T-helper 2 cell (primary cell): ENCODE measurements at places on chromosomes 6 and 20.

GRCh38 chr6:2047855-2048254 lies 197.6 kb downstream of the GMDS start:
- no peak for DNase-seq

GRCh38 chr6:46730921-46731461 lies 4.2 kb downstream of the PLA2G7 start:
- DNase-seq, result no peak

DNA sequence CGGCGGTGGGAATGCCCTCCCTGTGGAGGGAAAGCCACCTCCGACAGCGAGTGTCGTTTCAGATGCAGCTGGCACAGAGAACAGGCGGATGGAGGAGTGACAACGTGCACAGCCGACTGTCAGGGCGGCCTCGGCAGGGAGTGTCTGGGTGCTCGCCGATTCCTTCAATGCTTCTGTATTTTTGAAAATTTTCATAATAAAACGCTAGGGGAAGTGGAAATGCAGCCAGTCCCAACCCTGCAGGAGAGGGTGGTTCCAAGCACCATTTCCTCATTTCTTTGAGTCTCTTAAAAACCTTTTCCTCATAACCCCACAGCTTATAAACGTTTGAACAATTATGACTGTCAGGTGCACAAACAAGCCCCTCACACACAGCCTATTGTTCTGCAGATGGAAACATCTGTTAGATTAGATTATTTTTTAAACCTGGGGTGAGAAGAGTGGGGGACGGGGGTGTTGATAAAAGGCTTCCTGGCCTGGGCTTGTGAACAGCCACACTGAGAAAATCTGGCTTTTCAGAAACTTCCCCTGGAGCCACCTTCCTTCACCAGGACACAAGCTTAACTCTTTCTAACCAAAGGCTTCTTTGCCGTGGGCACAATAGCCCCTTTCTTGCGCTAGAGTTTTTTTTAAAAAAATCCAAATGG lies 228.9 kb downstream of the ANKRD60 start:
- DNase-seq, result no peak

DNA sequence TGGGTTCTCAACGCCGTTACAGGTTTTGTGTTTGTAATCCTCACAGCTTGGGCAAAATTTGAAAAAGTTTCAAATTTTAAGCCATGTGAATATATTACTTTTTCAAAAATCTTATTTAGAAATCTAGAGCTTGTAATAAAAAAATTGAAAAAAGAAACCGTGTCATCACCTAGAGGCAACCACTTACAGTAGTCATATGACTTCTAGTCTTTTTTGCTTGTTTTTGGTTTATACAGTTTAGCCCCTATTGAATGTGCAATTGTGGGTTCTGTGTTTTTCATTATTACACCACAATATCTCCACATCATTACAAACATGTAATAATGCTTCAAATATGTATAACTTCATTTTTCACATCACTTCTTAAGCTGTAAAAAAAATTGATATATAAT lies 888 bp downstream of the DYNLRB1 start:
- DNase-seq, result peak; percentile 56

DNA sequence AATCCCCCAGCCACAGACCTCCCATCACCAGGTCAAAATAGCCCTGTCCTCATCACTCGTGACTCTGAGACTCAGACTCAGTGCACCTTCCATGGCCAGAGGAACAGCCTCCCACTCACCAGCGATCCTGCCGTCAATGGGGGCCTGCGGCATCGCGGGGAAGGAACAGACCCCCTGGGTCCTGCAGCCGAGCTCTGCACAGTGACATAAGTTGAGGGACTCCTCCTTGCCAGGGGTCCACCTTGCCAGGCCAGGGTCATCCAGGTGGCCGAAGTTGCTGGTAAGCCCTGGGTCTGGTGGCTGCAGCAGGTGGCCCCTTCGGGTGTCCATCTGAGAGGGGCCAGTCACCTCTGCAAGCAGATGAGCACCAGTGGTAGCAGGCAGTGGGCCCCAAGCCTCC lies 16.3 kb downstream of the ETV7 start:
- no peak for DNase-seq

DNA sequence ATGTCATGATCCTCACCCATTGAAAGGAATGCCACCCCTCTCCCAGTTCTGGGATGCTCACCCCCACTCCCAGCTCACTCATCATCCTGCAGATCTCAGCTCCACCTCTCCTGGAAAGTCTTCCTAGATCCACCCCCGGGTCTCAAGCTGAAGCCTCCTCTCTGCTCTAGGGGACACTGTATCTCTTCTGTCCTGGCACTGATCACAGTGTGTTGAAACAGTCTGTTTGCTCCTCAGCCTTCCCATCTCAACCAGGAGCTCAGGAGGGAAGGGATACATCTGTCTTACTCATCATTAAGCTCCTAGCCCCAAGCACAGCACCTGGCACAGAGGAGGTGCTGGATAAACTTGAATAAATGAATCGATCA lies 80.1 kb downstream of the MRPL14 start:
- DNase-seq, result no peak

DNA sequence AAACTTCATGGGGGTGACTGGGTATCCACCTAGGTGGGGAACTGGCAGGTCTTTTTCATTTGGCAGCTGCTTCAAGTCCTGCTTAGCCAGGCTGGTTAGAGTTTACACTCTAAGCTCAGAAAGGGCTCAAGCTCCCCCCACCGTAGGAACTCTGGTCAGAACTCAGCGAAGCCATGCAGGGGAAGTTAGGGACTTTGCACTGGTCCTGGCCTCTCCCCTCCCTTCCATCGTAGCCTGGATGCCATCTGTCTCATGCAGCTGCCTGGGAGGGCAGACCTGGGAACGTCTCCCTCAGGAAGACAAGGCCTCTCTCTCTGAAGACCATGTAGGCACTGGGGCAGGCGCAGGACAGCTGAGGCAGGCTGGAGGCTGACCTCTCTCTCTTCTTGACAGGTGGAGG lies 183.8 kb upstream of the UST start:
- no peak for DNase-seq

- no peak for DNase-seq
Measured at GRCh38 chr6:167094436-167094819, 28.5 kb upstream of the CCR6 start.

DNA sequence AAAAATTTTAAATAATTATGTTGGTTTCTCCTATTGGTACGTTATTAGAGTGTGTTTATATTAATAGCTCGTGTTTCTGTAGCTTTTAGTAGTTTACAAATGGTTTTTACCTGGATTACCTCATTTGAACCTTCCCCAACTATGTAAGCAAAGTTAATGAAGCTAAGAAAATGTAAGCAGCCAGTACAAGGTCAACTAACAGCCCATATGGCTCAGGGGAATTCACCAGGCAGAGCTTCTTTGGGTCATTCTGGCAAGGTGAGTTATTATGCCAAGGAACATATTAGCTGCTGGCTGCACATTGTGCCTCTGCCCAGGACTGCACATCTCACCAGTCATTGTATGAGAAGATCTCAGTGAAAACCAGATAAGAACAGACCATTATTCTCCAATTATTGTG lies 27.0 kb upstream of the MARCKS start:
- no peak for DNase-seq

DNA sequence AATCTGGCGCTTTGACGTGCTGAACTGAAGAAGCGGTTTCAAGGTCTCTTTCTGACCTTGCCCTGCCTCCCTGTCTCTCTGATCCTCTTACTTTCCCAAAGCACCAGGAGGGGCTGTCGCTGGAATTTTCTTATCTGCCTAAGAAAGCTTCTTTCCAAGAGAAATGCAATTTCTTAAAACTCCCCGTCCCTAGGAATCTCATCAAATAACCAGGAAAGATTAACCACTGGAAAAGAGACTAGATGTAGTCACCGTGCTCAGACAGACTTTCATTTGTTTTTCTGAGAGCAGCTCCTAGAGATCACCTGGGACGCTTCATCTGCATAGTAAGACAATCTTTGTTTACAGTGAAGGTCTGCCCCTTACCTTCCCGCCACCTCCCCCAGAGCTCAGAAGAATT lies 38.6 kb downstream of the PDYN start:
- no peak for DNase-seq

- no peak for DNase-seq
Measured at GRCh38 chr6:156701966-156702365, 75.2 kb upstream of the ARID1B start.

DNA sequence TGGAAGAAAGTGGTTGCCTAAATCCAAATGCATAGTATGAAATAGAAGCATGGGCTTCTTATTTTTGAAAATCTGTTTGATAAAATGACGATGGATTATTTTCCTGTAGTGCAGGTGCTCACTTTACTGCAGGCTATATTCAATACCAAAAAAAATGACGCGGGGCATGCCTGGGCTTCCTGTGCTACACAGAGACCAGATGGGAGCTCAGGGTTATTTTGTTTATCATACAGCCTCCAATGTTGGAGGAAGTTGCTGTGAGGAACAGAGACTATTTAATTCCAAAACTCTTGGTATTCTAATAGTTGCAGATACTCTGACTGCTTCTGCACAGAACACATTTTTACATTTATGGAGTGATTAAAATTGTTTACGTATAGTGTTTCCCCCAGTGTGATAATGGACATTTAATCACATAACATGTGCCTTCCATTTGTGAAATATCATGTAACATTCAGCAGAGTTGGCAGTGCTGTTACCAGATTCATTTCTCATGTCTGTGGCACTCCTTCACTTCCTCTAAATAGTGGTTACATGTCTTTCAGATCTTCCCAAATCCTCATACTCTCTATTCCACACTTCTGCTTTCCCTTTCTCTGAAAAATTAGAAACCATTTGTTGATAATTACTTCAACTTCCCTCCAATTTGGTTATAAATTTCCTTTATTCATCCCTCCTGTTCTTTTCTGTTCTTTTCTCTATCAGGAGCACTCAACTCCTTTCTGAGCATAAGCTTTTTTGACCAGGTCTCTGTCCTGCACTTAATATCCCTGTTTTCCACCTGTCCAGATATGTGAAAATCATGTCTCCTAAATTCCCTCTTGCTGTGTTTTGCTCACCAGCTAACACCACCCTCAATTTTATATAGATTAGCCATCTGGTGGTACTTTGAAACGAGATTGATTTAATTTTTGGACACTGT lies 121.6 kb downstream of the ADGRB3 start:
- no peak for DNase-seq

DNA sequence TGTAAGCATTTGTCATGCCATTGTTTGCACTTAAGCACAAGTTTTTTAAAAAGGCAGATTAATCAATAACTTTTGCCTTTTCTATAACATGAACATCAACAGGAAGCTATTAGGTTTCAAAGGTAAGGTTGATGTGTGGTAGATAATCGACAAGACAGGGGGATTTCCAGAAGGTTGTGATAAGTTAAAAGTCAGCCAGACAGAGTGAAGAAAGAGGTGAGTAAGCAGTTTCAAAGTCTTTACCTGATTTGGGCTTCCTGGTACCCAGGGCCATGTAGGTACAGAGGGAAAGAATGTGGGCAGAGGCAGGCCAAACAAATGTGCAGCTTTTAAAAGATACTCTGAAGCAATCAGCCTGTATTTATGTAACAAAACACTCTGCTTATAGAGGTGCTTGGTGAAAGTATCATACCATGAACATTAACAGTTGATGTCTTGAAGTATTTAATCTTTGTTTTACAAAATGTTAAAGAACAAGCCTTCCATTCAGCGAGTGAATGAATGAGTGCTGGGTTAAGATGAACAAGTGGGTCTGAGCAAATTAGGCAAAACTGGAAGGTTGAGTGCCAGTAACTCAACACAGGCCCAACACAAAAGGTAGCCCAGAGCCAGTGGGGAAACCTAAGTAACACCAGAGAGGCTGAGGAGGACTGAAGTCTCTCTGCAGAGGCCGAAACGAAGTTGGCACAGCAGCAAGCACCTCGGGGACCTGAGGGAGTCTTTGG lies 60.2 kb downstream of the LRRC1 start:
- no peak for DNase-seq

- DNase-seq, result no peak
Measured at GRCh38 chr6:45915780-45916468, 99.7 kb downstream of the CLIC5 start.

DNA sequence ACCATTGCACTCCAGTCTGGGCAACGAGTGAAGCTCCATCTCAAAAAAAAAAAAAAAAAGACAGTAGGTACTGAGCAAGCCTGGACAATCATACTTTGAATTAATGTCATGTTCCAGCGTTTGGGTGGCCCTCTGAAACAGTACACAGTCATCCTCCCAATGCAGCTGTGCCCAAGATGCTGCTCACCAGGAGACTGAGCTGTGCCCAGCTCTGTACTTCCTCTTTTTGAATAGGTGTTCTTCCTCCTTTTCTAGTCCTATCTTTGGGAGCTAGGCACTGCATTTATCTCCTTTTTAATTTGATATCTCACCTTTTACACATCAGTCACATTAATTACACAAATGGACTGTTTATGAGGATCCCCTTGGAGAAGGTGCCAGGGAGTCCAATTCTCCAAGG lies 101.5 kb downstream of the RPP40 start:
- no peak for DNase-seq

- no peak for DNase-seq
Measured at GRCh38 chr6:14459315-14459714, 341.7 kb downstream of the CD83 start.

DNA sequence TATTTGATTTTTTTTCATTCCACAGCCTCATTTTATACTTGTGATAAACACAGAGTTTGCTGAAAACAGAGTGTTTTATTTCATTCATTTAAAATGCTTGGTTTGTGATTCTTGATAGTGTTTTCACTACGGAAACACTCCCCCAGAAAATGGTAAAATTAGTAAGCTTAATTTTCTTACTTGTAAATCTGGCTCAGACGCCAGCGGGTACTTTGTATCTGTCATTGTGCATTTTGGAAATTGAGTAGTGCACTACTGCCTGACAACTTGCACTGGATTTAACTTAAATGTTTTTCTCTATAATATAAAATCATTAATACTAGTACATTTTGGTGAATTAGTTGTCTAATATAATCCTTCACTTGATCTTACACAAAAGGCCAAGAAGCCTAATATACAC lies 37.0 kb upstream of the HINT3 start:
- no peak for DNase-seq

DNA sequence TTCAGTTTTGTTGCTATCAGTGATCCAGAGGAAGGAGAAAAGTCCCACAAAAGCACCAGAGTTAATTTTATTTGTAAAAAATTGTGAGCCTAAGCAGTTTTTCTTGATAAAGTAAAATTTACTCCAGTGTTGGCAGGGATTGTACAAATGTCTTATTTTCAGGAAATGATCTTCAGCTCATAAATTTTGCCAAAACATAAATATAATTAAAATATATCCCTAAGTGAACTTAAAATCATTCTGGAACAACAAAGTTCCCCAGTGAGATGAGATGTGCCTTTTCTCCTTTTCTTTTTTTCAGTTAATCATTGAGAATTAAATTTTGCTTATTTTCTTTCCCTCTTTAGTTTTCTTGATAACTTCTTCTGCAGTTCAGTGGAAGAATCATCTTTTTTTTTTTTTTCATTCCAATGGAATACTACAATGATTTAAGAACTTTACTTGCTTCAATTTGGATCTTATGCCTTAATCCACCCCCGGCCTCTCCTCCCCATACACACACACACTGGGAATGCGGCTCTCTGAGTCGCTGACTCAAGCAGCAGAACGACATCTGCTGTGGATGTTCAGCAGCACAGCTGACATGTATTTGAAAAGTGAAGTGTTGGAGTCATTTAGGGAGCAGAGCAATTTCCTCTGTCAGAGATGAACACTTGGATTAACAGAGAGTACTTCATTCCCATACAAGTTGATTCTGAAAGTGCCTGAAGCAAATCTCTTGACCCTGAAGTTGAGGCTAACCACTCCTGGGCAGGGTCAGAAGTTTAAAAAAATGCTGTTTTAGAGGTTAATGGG lies 27.7 kb upstream of the LAMA4 start:
- DNase-seq, result no peak

GRCh38 chr6:136987526-136987925 lies 57.2 kb downstream of the IL20RA start:
- DNase-seq, result no peak

- DNase-seq, result peak; percentile 20
Measured at GRCh38 chr6:170290296-170291128, at the start of gene DLL1. Gene DLL1 (minus strand): TSS chr6:170291078. CDS start chr6:170290139, 939 bp downstream.

GRCh38 chr6:39891976-39892375 lies 42.3 kb downstream of the MOCS1 start:
- DNase-seq, result no peak
